ENCODE measurements at places on chromosomes 5 and 9.

- peak; percentile 77 for DNase-seq
Measured at GRCh38 chr9:4904322-4905134, 80.5 kb upstream of the JAK2 start.

- no peak for DNase-seq
Measured at GRCh38 chr9:107949061-107949460, 459.5 kb upstream of the KLF4 start.

- DNase-seq = no peak
Measured at GRCh38 chr5:14793851-14794250, 77.7 kb downstream of the ANKH start.

GRCh38 chr5:87347841-87348240 lies 64.9 kb downstream of the CCNH start:
- peak; percentile 43 for DNase-seq

DNA sequence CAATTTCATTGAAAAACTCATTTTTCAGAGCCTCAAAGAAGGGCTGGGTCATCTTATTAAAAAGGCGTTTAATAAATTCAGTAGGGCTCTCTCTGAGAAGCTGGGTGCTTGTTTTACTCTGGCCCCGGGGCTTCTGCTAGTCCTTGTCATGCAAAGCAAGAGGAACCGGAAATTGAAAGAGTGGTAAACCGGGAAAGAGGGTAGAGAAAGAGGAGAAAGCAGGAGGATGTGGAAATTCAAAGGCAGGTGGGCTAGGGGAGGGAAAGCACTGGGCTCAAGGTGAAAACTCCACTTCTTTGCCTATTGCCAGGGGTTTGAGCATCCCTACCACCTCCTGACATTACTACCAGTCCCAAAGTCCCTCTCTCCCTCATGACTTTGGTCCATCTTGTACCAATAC lies 64.6 kb upstream of the AGXT2 start:
- no peak for DNase-seq

DNA sequence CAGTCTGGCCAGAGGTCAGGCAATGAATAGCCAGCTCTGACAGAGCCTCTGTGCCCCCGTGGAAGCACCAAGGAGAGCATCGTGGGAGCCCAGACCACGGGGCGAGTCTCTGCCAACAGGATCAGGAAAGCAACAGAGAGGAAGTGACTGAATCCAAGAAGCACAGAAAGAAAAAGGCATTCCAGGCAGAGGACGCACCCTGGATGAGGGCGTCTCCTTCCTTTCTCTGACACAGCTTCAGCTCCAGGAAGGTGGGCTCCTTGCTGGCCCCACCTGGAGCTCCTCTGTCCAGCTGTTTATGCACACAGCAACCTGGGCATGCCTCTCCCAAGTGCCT lies 16.6 kb downstream of the HK3 start:
- no peak for DNase-seq

GRCh38 chr9:124257070-124257843 lies 492 bp upstream of the NEK6 start:
- DNase-seq = no peak

DNA sequence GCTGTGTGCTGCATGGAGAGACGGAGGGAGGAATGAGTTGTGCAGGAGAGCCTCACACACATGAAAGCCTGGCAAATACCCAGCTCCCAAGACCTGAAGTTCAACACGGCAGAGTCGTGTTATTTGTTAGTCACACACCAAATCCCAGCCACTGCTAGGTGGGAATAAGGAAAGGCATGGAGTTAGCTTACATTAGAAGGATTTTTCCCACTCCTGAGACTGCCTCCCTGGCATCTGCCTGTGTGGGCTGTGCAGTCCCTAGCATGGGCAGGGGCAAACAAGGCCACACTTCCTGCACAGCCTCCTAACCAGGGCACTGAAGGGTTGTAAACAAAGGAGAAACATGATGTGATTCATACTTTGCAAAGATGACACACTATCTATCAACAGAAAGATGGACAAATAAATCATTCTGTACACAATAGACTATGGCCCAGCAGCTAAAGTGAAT lies 306.8 kb downstream of the SPOCK1 start:
- peak; percentile 35 for DNase-seq
